Stimulated activated CD4-positive, alpha-beta T cell treated with anti-CD3 and anti-CD28 coated beads, Interleukin-15, amount 100 ng/mL, for 24 hours (primary cell): ENCODE measurements at places on chromosomes 13 and 19.
A peak's percentile ranks its signal among the peaks of the same experiment; 100 is the strongest.

- DNase-seq: no peak
Measured at GRCh38 chr13:111531505-111531904, 211.1 kb downstream of the TEX29 start.

GRCh38 chr13:86585835-86586234 lies 786.6 kb upstream of the SLITRK6 start:
- DNase-seq: no peak

DNA sequence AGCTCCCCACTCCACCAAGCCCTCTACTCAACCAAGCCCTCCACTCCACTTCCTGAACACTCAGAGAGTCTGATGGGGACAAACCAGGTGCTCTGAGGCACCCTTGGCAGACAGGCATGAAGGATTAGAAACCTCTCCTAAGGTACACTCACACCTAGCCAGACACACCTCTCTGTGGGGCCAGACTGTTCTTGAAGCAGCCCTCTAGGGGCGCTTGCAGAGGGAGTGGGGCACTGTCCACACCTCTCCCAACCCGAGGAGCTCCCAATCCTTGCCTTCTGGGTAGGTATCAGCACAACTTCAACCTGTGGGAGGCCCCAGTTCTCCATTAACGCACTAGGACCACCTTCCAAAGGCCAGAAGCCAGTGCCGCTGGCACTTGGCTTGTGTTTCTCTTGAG lies 108.7 kb upstream of the VSTM2B start:
- no peak for DNase-seq

DNA sequence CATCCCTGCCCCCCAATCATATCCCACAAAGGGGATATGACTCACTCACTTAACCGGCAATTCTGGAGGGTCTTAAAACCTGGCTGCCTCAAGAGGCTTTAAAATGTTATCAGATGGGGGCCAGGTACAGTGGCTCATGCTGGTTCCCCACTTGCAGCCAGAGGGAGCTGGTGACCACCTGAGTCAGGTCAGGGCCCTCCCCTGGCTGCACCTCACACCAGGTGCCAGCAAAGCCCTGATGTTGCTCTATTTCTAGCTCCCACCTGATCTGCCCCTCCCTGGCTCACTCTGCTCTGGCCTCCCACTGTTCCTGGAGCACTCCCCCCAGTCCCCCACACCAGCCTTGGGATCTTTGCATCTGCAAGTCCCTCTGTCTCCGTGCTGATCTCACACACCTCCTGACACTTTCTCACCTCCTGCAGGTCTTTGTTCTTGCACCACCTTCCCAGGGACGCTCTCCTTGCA lies 14.2 kb downstream of the HPN start:
- DNase-seq: no peak

DNA sequence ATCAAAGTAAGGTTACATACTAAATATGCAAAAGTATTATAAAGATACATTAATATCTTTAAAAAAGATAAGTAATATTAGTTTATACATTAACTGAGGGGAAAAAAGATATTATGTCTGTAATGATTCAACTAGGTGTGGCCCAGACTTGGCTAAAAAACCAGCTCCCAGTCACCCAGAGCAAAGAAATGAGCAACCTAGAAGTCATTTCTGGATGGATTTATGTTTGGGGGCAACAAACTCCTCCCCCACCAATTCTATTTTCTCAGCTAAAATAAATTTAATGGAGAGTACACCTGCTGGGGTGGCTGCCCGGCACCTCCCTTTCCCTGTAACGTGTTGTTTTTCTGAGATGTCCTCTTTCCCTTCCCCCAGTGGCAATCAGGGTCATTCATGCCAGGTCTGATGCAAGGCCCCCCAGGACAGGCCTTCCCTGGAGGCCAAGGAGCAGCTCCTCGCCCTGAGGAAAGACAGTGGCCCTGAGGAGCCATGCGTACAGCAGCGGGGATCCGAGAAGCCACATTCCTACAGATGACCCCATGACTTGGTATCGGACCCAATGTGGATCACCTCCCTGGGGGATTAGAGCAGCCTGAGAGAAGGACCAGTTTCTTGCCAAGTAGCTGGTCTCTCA lies 78.6 kb upstream of the DOCK9 start:
- DNase-seq: no peak

- DNase-seq: no peak
Measured at GRCh38 chr13:21336609-21337349, 122.3 kb downstream of the ZDHHC20 start.

DNA sequence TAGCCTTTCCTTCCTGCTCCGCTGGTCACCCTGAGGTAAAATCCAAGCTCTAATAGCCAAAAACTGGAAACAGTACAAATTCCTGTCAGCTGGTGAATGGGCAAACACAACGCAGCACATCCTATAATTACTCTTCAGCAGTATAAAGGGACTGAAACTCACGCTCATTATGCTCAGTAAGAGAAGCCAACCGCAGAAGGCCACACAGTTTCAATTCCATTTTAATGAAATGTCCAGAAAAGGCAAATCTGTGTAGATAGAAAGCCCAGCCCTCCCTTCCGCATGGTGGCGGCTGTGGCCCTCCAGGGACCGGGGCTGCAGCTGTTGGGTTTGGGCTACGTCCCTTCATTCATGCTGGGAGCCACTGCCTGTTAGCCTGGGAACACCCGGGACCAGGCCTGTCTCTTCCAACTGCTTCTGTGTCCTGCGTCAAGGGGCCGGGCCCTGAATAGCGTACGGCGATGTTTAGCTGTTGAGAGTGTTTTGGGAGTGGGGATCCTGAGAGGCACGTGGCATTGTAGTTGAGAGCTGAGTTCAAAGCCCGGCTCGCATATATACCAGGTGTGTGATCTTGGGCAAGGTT lies 23.5 kb downstream of the NKPD1 start:
- DNase-seq: no peak

- DNase-seq: no peak
Measured at GRCh38 chr13:43360892-43361610, 337.7 kb downstream of the DNAJC15 start.

GRCh38 chr13:43629691-43630480 lies 156.9 kb downstream of the ENOX1 start:
- no peak for DNase-seq

DNA sequence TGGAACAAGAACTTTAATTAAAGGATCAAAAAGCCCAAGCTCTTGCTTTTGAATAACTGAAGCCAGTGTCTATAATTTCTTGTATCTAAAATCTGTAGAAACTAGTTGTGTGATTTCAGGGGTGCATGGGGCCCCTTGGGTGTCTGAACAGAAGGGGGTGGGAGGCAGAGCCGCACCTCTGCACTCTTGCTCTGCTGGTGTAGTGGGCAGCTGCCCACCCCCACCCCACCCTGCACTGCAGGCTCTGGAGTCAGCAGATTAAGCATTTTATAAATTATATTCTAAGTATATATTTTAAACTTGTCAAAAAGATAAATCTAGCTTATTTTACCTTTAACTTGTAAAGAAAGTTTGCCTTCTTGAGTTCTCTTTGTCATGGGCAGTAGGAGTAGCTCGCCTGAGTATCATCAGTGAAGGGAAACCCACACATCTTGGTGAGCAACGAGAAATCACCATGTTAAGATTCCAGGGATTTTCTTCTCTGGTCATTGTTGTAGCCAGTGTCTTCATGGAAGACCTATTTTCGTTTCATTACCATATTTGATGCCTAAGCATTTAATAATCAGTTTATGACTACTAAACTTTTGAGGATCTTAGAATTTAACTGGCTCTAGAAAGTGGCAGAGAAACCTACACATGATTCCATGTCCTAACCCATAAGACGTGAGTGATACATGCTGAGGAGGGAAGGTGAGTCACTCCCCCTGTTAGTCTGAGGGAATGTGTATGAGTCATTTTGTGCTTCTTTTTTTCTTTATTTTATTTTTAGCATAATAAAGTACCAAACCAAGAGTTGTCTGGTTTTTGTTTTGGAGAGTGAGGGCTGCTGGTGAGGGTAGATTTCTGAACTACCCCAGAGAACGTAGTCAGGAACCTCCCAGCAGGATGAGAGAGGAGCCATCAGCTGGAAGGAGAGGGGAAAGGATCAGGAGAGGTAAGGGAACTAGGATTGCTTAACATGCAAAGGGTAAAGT lies 7.7 kb downstream of the UBE2L5 start:
- DNase-seq: peak; percentile 51

GRCh38 chr19:10368101-10368803 lies 12.1 kb downstream of the TYK2 start:
- no peak for DNase-seq
